Right cardiac atrium (tissue), 5 donors: ENCODE measurements at places on chromosomes 11 and 22.
A peak's percentile ranks its signal among the peaks of the same experiment; 100 is the strongest.

- no peak for DNase-seq
Measured at GRCh38 chr11:92775003-92775676, 194.3 kb upstream of the MTNR1B start.

GRCh38 chr11:41189701-41190436 is 269.6 kb downstream of the LRRC4C start:
- no peak for DNase-seq

GRCh38 chr11:15493921-15494620 is 379.3 kb downstream of the INSC start:
- no peak for DNase-seq

DNA sequence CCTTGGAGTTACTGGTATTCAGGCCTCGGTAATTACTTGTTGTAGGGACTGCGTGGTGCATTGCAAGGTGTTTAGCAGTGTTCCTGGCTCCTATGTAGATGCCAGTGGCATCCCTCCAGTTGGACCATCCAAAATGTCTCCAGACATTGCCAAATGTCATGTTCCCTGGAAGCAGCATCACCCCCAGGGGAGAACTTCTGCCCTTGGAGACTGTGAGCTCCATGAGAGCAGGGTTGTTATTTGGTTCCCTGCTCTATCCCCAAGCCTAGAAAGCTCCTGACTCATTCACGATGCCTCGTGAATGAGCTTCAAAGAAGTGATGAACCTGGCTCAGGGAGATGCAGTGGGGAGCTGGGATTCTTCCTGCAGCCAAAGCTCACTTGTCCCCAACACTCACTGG is 4.8 kb upstream of the CD248 start:
- DNase-seq, result no peak

DNA sequence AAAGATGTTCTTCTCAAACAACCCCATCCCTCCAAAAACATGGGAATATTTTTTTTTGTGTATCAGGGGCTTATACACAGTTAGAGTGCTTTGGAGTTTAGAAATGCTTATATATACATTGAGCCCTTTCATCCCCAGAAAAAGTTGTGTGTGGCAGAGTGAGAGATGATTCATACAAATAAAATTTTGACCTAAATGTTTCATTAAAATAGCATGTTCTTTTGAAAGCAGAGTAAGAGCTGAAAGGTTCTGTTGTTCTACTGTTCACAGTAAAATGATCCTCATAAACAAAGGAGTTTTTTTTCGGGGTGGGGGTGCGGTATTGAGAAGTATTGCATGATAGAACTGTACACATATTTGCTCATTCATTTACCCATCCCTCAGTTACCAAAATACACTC is 512.4 kb downstream of the DLG2 start:
- no peak for DNase-seq

DNA sequence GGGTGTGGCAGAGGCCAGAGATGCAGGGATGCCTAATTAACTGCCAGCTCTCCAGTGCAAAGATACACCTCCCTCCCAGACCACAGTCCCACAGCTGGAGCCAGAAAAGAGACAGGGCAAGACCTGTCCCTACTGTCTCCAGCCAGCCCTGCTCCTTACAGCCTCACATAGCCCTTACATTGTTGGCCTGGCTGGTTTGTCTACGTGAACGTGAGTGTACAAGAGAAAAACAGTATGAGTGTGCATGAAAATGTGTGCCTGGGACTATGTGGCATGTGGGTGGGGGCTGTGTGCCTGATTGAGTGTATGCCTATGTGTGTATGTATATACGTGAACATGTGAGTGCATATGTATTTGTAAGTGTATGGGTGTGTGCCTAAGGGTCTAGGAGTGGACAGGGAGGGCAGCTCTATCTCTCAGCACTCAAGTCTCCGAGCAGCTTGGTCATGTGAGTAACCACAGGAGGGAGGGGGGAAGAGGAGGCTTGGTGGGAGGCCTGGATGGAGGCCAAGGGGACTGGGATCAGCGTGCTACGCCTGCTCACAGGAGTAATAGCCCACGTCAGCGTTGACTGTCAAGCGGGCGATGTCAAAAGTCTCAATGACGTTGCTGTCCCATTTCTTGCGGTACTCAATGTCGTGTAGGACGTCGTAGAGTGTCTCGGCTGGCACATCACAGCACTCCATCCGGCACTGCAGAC is 6.6 kb upstream of the ARAP1 start:
- DNase-seq, result no peak

DNA sequence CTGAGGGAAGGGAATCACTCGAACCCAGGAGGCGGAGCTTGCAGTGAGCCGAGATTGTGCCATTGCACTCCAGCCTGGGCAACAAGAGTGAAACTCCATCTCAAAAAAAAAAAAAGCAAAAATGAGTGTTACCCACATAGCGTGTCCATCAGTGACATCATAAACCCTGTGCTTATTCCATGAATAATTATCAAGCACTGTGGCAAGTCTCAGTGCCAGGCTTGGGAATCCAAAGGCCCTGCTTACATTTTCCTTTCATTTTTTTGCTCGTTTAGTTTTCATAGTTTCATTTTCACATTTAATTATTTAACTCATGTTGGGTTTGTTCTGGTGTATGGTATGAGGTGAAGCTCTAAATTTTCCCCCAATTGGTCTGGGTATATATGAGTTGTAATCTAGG is 46.5 kb downstream of the NEU3 start:
- no peak for DNase-seq

DNA sequence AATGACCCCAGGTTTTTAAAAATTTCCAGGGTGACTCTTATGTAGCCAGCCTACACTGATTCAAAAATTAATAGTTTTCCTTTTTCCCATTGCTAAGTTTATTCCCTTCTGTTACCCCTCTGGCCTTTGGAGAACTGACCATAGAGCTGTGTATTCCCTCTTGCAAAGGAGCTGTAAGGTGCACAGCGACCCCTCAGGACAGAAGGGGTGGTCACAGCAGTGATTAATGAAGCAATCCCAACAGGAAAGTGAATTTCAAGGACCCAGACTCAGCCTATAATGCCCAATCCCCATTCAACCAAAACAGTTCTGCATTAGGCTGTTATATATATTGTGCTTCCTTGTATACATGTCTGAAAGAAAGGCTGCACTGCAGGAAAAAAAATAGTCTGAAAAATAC is 147.1 kb downstream of the WT1 start:
- DNase-seq, result no peak

- DNase-seq, result no peak
Measured at GRCh38 chr11:116871248-116871647, 33.8 kb upstream of the APOA1 start.

GRCh38 chr22:30209642-30210041 is 36.9 kb downstream of the LIF start:
- DNase-seq, result no peak

GRCh38 chr22:48362721-48363404 is 1464.8 kb downstream of the BRD1 start:
- no peak for DNase-seq

- no peak for DNase-seq
Measured at GRCh38 chr22:44068422-44069191, 44.5 kb downstream of the PARVB start.

GRCh38 chr22:37996515-37997246 is 12.3 kb upstream of the SOX10 start:
- no peak for DNase-seq

- no peak for DNase-seq
Measured at GRCh38 chr22:45840483-45840882, 136.5 kb downstream of the WNT7B start.

DNA sequence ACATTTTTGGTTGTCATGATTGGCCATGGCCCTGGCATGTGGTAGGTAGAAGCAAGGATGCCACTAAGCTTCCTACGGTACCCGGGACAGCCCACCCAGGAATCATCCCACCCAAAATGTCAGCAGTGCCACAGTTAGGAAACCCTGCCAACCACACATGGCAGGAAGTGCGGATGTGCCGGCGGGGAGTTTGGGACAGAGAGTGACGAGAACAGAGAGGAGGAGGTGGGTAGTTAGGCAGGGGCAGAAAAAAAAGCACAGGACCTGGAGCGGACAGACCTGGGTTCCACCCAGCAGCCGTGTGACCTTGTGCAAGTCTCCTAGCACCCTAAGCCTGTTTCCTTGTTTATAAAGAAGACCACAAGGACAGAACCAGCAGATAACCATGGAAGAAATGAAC is 3.3 kb downstream of the SPI1 start:
- DNase-seq, result no peak

- DNase-seq, result no peak
Measured at GRCh38 chr11:86574493-86575207, 97.8 kb downstream of the ME3 start.

DNA sequence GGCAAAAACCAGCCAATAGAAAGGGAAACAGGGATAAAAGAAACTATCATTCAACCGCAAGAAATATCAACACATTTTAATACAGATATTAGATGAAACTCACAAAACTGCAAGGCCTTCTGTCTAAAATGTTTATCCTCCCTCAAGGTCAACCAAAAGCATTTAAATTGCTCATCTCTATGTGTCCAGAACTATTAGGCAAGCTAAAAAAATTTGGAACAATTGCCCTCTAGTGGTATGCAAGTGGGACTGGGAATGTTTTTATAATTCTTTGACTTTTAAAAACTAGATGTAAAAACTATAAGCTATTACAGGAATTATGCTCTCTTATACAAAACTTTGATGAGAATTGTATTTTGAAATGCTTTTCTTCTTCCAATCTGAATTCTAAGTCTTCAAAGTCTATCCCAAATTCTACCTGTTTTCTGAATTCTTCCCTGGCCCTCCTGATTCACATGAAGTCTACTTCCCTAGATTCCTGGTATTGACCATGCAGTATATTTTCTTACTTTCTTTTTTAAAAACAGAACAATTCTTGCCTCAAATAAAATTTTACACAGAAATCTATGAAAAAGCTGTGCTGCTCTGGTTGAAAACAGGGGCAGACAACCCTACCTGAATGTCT is 4.9 kb downstream of the CWC15 start:
- DNase-seq, result no peak

DNA sequence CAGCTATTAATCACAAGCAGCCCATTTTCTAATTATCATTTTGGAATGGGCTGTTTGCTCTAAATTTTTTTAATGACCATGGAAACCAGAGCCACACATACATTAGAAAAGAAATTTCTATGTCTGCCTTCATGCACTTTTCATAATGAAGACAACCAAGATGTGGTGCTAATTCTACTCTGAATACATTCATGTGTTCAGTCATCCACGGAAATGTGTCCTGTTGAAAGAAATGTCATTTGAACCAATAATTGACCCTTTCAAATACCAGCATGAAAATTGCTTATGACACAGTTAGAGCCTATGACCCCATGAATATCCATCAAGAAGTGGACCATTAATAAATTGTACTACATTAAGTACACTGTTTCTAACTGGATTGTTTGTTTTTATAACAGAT is 99.7 kb upstream of the KCNA4 start:
- no peak for DNase-seq

GRCh38 chr11:12417691-12418611 is 40.6 kb downstream of the PARVA start:
- DNase-seq, result no peak

GRCh38 chr11:68989936-68990606 is 9.3 kb upstream of the MRGPRD start:
- DNase-seq, result no peak

DNA sequence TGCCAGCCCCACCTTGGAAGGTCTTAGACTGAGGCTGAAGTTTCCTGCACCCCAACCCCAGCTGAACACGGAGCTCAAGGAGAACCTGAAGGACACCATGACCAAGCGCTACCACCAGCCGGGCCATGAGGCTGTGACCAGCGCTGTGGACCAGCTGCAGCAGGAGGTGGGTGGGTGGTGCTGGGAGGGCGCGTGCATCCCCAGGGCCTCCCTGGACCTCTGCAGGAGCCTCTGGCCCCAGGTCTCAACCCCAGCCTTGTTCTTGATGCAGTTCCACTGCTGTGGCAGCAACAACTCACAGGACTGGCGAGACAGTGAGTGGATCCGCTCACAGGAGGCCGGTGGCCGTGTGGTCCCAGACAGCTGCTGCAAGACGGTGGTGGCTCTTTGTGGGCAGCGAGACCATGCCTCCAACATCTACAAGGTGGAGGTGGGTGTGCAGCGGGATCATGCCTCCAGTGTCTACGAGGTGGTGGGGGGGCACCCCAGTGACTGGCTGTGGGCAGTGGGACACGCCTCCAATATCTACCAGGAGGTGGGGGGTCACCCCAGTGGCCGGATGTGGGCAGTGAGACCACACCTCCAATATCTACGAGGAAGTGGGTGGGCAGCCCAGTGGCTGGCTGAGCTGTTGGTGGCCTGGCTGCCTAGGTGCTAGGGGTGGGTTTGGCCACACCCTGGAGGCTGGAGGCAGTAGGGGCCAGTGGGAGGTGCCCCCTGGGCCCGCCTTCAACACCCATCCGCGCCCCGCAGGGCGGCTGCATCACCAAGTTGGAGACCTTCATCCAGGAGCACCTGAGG is 4.6 kb downstream of the CD151 start:
- no peak for DNase-seq

DNA sequence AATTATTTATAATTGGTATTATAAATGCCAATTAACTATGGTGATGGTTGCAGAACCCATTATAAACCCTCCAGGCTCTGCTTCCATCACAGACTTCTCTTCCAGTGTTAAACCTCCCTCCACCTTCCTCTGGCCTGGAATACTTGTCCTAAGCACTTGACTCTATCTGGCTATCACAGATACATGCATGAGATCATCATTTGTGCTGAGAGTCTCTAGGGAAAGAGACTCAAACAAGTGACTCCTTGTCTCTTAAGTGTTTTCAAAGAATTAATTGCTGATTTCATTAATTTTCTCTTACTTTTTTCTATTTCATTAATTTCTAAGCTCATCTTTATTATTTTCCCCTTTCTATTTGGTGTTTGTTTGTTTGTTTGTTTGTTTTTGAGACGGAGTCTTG is 29.1 kb downstream of the RTL6 start:
- no peak for DNase-seq

- peak; percentile 93 for DNase-seq
Measured at GRCh38 chr11:65606876-65607613, 7.0 kb downstream of the MAP3K11 start.

DNA sequence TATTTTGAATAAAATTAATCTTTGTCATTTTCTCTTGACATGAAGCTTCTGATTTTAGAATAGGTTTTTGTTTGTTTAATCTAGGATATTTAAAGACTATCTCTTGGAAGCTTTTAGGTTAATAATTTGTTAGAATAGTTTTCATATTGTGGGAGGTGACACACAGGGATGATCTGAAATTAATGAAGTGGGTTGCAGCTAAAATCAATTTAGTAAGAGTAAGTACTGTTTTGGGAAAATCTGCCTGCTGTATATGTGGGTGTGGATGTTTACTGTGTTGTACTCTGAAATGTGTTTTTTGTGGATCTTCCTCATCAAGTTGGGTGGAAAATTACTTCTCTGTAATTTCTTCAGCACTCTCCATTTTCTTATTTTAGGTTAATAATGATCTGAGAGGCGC is 67.3 kb downstream of the BID start:
- no peak for DNase-seq

DNA sequence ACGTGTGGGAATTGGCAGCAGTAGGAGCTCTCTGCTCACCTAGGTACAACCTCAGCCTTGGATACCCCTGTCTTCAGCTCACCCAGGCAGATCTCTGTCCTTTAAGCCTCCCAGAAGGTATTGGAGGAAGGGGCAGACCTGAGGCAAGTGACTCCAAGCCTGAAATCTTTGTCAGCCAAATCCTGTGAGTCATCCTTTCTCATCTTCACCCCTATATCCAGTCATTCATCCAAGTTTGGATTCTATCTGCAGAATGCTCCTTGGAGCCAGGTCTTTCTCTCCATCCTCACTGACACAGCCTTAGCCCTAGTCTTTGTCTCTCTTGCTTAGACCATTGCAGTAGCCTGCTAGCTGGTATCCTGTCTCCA is 10.4 kb upstream of the THY1 start:
- DNase-seq, result no peak
